NCI-H1092 (cell line): ENCODE measurements at places on chromosomes 5 and 9.

GRCh38 chr5:138625134-138625533 lies 49.9 kb upstream of the HSPA9 start:
- no peak for DNase-seq

DNA sequence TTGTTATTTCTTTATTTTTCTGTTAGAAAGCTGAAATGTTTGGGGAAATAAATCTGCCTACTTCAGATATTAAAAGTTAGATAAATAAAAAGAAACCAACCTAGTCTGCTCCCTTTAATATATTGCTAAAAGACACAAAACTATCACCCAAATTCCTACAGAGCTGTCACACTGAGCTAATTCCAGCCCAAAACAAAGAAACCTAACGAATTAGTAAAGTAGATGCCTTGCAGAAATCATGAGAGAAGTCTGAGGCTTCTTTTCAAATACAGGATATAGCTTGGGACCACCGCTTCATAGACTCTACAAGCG lies 122.2 kb upstream of the LMX1B start:
- DNase-seq: no peak

DNA sequence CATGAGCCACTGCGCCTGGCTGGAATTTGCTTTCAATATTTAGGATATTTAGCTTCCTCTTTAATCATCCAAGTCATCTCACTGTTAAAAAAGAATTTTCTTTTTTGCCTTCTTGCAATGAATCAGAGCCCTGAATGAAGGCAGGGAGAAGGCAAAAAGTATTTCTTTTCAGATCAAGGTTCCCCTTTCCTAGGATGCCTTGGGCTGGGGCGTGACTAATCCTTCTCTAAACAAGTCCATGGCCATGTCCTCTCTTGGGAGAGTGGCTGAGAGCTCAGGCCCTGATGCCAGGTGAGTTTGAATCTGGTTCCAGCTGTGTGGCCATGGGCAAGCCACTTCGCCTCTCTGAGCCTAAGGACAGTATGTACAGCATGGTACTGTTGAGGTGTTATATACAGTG lies 84.8 kb upstream of the NEURL1B start:
- no peak for DNase-seq

- no peak for DNase-seq
Observed at GRCh38 chr5:127938746-127939145, 144.8 kb upstream of the SLC12A2 start.

- no peak for DNase-seq
Observed at GRCh38 chr9:87712801-87713277, 13.1 kb upstream of the CTSL start.

DNA sequence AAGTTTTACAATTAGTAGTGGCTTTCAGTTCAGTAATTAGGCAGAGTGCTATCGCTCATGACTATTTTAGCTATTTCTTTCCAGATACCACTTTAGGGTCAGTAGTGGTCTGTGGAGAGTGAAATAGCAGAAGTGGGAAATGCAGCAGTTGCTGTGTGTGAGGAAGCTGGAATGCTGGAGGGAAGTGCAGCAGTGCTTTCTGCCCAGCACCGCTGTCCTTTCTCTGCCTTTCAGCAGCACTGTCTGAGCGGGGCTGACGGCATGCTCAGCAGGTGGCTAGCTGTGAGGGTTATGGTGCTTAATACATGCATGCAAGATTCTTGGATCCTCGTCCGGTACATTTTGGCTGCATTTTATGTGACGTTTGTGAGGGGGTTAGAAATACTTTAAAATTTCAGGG lies 213.9 kb downstream of the PBX3 start:
- DNase-seq: no peak

DNA sequence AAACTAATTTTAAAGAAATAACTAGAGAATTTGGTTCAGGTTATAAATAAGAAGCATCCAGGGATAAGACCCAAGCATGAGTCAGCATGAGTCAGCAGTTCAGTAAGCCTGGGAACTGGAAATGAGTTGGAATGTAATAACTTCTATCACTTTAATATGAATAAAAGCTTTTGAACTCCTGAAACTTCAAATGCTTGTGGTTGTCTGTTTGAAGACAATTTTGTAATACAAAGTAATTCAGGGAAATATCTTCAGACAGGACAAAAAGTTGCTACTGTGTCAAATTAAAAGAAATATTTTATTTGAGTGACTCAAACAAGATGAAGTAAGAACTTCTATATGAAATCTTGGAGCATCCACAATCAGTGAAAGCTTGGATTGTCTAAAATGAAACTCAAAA lies 331.2 kb upstream of the DAB2 start:
- no peak for DNase-seq

DNA sequence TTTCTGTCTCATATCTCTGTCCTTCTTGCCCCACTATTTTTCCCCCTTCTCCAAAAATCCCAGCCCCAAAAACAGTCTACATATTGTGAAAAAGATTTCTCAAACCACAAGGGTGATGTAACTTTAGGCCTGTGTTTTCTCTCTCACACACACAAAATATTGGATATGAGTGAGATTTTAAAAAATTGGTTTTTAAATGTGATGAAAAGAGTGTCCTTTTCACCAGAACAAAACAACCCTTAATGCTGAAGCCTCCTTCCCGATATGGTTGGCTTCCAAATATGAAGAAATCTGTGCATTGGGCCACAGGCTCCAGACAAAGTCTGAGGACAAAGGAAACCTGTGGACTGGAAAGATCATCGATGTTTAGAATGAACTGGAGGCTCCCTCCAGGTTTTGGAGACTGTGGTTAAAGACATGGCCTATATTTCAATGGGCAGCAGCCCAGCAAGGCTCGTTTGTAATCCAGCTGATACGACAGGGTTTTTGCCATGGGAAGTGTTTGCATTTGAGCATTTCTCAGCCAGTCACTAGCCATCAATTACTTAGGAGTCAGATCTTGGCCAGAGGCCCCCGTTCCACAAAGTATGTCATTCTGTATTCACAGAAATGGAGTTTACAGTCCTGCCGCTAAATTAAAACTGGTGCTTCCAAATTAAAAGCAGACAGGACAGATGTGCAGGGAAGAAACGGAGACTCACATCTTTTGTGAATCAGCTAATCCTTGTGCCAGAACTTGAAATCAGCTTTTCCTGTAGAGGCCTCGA lies 546.3 kb downstream of the EBF1 start:
- no peak for DNase-seq

- DNase-seq: no peak
Observed at GRCh38 chr9:89009546-89009840, 18.2 kb downstream of the S1PR3 start.

GRCh38 chr5:37740331-37741066 lies 99.3 kb downstream of the GDNF start:
- no peak for DNase-seq

DNA sequence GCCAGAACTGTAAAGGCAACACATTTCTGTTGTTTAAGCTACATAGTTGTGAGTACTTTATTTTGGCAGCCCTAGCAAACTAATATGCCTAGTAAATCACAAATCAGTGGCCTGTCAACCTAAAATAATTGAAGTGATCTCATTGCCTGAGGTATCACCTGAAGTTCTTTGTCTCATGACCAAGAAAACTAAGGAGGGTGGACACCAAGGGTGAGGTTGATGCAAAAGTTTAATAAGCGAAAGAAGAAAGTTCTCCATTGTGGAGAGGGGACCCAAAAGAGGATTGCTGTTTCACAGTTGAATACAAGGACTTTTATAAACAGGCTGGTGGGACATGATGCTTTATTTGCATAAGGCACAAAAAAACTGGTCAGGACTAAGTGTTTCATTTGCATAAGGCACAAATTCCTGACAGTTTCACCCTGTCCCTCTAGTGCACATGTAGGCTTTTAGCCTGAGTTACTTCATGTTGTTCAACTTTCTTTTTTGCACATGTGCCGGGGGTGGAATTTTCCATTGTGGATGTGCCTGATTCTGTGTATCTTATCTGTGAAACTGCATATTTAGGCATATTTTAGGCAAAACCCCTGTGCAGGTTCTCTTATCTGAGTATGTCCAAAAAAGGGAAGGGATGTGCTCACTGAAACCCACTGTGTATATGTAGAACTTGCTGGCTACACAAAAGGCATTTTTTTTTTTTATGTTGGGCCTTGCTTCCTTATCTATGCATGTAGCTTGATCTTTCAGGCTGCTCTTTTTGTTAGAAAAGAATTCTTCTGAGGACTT lies 108.6 kb upstream of the RAI14 start:
- DNase-seq: no peak

DNA sequence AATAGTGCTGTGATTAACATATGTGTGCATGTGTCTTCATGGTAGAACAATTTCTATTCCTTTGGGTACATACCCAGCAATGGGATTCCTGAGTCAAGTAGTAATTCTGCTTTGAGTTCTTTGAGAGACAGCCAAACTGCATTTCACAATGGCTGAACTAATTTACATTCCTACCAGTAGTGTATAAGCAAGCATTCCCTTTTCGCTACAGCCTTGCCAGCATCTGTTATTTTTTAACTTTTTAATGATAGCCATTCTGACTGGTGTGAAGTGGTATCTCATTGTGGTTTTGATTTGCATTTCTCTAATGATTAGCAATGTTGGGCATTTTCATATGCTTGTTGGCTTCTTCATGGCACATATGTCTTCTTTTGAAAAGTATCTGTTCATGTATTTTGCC lies 308.5 kb downstream of the ARRDC3 start:
- no peak for DNase-seq

GRCh38 chr9:96189995-96190394 lies 112.0 kb downstream of the HSD17B3 start:
- DNase-seq: no peak

GRCh38 chr9:136614372-136614922 lies 48.3 kb upstream of the EGFL7 start:
- DNase-seq: no peak

DNA sequence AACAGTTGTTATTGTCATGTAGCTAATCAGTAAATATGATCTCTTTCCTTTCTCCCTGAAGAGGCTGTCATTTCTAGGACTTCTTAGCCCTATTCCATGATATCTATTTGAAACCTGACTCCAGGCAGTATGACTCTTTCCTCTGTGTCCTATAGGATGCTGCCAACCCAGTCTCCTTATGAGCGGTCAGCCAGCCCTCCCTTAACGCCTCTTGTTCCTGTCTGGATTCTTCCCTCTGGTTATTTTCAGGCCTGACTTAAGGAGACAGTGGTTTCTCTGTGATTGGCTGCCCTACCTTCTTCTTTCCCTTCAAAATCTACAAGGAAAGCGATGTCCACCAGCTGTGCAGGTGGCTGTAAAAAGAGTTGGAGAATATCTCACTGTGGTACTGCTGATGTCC lies 19.4 kb upstream of the C5orf63 start:
- no peak for DNase-seq

- no peak for DNase-seq
Observed at GRCh38 chr5:95843733-95844223, 21.3 kb upstream of the GLRX start.
